Peyer's patch (tissue), 4 donors: ENCODE measurements at places on chromosomes 2 and 18. TPM values are rescaled to one million over a fixed set of nuclear protein-coding genes. Genes with fewer than 3 reads are reported as not detected.

GRCh38 chr18:75474332-75474731, 46.8 kb upstream of the SMIM21 start:
- DNase-seq, result no peak

DNA sequence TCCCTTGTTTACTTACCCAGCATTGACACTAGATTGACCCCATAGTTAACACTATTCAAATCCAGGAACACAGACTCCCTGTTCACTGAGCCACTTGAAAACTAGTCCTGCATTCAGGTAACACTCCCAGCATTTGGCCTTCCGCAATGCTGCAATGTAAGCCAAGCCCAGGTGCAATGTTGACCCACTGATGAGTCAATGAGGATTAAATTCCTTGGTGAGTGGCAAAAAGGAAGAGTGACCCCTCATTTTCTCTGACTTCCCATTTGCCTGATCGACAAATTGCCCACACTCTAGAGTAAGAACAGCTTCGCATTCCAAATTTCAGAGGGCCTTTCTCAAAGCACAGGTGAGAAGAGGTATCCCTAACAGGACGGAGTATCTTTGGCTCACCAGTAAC, 251.9 kb downstream of the FBXO15 start:
- no peak for DNase-seq

- no peak for DNase-seq
Measured at GRCh38 chr18:2513616-2514015, 57.7 kb downstream of the METTL4 start.

GRCh38 chr2:136402281-136402680, 284.3 kb upstream of the CXCR4 start:
- DNase-seq, result no peak

Gene ST6GAL2
- total RNA-seq, result not detected

Gene ACOXL
- total RNA-seq, result not detected
